ENCODE measurements at places on chromosomes 1 and 21.
A peak's percentile ranks its signal among the peaks of the same experiment; 100 is the strongest.

DNA sequence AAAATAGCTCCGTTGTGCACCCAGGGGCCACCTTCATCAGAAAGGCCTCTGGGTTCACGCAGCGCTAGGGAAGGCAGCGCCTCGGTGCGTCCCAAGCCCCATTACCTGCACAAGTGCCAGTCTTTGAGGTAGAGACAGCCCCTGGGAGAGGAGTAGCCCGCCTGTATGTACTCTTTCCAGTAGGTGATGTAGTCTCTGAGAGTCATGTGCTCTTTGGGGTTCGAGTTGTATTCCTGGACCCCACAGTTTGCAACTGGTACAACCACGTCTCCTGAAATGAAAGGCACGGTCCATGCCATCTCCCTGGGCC lies 601 bp downstream of the JMJD4 start:
- DNase-seq: no peak

- DNase-seq: no peak
Observed at GRCh38 chr1:40777224-40777970, 6.2 kb upstream of the KCNQ4 start.

DNA sequence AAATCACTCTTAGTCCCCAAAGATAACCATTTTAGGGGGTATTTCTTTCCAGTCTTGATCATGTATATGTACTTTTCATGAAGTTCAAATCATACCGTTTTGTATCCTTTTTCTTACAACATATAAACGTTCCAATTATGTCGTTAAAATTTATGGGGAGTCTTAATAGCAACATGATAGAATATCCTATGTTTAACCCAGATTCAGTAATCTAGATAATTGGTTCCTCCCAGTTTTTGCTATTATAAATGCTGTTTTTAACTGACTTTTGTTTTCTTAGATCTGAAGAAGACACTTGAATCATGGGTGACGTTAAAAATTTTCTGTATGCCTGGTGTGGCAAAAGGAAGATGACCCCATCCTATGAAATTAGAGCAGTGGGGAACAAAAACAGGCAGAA lies 3.1 kb downstream of the DHX9 start:
- no peak for DNase-seq

DNA sequence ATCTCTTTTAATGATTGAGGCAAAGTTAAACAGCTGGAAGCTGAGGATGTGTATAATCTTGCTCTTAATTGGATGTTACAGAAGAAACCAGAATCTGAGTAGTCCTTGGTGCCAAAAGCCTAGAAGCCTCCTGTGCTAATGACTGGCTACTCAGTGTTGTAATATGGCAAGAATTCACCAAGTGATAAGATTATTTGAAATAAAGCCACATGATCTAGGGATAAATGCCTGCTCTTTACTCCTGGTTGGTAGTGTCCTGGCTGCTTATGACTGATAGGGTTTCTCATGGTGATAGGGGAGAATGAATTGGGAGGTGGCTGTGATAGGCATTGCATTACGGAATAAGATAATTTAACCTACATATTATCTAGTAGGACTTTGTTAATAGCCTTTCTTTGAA lies 13.6 kb upstream of the MAB21L3 start:
- no peak for DNase-seq

GRCh38 chr1:235843461-235843961 lies 23.2 kb downstream of the LYST start:
- peak; percentile 58 for DNase-seq

GRCh38 chr1:171929121-171929520 lies 87.8 kb downstream of the DNM3 start:
- DNase-seq: no peak

GRCh38 chr1:6904476-6905170 lies 119.4 kb downstream of the CAMTA1 start:
- DNase-seq: no peak

- peak; percentile 63 for DNase-seq
Observed at GRCh38 chr1:38950553-38950952, 8.9 kb upstream of the RHBDL2 start.

- DNase-seq: no peak
Observed at GRCh38 chr1:155872527-155872926, 13.2 kb downstream of the SYT11 start.

- DNase-seq: peak; percentile 83
Observed at GRCh38 chr1:147890177-147890790, 12.3 kb upstream of the GJA8 start.

DNA sequence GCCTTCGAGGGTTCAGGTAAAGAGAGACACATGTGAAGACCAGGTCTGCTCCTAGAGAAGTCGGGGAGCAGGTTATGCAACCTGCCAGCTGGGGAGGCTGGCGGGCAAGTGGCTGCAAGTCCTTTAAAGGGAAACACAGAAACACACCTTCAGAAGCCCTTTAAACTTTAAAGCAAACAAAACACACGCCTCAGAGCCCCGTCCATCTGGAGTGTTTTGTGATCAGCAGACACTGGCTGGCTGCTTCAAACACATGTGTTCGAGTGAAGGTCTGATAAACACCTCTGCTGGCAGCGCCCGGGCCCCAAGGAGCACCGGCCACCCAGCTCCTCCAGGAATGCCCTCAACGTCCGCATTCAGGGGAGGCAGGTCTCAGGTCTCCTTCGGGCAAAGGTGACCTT lies 15.2 kb downstream of the RIPK4 start:
- DNase-seq: peak; percentile 95

GRCh38 chr1:14735841-14736240 lies 137.4 kb downstream of the KAZN start:
- no peak for DNase-seq

- no peak for DNase-seq
Observed at GRCh38 chr1:55958498-55958897, 620.9 kb downstream of the PLPP3 start.

Data from epithelial cell of esophagus (primary cell).